Daoy (cell line): ENCODE measurements at places on chromosomes 7 and 10. TPM values are rescaled to one million over a fixed set of nuclear protein-coding genes. Genes with fewer than 3 reads are reported as not detected.
A peak's percentile ranks its signal among the peaks of the same experiment; 100 is the strongest.

DNA sequence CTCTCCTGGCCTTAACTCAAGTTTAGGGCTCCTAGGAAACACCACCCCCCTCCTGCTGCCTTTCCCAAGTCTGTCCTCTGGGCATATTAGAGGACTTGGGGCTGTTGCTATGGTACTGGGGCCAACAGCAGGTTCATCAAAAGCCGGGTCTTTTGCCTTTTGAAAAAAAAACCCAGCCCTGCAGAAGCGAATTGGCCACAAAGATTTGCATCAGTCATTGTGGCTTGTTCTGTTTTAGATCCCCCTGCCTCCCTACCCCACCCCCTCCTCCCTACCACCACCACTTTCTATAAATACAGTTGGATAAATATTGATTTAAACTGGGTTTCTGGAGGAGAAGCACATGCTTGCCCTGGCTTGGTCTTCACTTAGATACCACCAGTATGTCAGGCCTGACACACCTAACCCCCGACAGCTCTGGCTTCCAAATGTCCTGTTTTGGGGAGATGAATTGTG is 7.0 kb downstream of the MXI1 start:
- no peak for DNase-seq

- DNase-seq, result no peak
Measured at GRCh38 chr7:50628434-50629084, 63.4 kb upstream of the DDC start.

GRCh38 chr7:68623030-68623429 is 975.2 kb upstream of the AUTS2 start:
- no peak for DNase-seq

DNA sequence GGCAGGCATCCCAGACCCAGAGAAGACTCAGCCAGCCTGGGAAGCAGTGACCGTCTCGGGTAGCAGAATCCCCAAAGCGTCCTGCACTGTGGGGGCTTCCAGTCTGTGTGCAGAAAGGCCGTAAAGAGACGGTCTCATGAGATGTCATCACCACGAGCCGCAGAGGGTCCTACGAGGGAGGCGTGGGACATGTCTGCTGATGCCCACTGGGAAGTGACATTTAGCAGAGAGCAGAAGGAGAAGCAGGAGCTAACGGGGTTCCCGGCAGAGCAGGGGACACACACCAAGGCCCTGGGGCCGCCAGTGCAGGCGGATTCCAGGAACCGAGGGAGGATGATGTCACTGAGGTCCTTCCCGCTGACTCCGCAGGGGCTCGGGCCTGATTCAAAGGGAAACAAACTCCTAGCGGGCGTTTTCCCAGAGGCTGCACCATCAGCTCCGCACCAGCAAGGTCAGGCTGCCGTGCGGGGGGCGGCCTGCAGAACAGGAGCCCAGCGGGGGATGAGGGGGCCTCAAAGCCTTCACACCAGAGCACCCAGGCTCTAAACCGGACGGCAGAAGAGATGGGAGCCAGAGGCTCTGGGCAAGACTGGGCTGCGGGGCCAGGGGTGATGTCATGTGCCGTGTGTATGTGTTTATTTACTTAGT is 85.4 kb upstream of the PDGFA start:
- DNase-seq, result no peak

DNA sequence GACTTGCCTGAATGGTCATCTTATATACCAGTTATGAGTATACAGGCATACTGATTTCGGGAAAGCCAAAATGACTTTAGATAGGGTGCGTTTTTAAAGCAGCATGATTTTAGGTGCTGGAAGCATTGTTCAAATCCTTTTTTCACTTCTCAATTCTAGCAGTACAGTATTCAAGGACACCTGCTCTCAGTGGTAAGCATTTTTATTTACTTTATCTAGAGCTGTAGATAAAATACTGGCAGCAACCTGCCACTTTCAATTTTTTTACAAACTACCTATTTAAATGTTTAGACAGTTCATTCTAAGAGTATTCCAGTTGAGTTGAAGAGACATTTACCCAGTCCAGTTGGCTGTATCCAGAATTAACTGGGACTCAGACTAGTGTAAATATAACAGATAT is 33.6 kb downstream of the TMEM106B start:
- no peak for DNase-seq

Gene SUN3
- total RNA-seq, result not detected in 2 replicates

Gene KCNH2
- 0.80 and 1.3 TPM in 2 replicates for total RNA-seq

Gene PRSS37
- not detected in 2 replicates for total RNA-seq

GRCh38 chr7:104442481-104442880 is 114.1 kb downstream of the LHFPL3 start:
- no peak for DNase-seq

- DNase-seq, result no peak
Measured at GRCh38 chr7:36811807-36812206, 87.5 kb upstream of the AOAH start.

GRCh38 chr10:124644771-124645415 is 99.3 kb downstream of the FAM53B start:
- no peak for DNase-seq

- peak; percentile 17 for DNase-seq
Measured at GRCh38 chr10:62919776-62920175, 103.6 kb upstream of the EGR2 start.

DNA sequence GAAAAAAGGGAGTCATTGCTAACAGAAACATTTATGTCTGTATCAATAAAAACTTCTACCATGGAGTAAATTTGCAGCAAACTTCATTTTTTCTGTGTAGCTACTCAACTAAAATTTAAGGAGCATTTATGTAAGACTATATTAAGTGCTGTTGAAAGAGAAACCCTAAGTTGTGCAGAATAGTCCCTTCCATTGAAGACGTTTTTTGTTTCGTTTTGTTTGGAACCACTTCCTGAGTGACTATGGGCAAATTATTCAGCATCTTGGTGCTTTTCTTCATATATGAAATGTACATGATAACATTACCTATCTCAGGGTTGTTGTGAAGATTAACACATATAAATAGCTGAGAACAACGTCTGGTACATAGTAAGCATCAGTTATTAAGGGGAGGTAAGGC is 24.3 kb downstream of the SEM1 start:
- DNase-seq, result no peak

Gene CALHM1
- not detected in 2 replicates for total RNA-seq

GRCh38 chr10:17035446-17035845 is 94.2 kb downstream of the CUBN start:
- no peak for DNase-seq

Gene SLF2
- total RNA-seq, result 16.6 and 31.3 TPM in 2 replicates

- DNase-seq, result peak; percentile 50
Measured at GRCh38 chr7:34160261-34160752, 255.0 kb downstream of the BMPER start.

DNA sequence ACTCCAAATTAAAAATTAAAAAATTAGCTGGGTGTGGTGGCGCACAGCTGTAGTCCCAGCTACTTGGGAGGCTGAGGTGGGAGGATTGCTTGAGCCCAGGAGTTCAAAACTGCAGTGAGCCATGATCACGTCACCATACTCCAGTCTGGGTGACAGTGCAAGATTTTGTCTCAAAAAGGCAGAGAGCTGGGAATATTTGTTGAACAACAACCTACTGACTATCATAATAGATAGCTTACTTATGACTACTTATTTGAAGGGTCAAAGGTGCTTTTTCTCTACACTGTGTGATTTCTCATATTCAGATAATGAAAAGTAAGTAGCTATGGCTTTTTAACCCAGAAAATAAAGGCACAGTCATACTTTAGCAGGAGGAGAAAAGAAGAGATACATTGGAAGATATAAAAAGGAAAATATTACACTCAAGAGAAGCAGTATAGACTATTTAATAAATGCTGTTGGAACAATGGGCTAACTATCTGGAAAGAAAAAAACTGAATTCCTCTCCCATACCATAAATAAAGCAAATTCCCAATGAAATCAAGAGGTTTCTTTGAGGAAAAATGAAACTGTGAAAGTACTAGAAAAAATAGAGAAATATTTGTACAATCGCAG is 6.7 kb downstream of the GSDME start:
- no peak for DNase-seq

DNA sequence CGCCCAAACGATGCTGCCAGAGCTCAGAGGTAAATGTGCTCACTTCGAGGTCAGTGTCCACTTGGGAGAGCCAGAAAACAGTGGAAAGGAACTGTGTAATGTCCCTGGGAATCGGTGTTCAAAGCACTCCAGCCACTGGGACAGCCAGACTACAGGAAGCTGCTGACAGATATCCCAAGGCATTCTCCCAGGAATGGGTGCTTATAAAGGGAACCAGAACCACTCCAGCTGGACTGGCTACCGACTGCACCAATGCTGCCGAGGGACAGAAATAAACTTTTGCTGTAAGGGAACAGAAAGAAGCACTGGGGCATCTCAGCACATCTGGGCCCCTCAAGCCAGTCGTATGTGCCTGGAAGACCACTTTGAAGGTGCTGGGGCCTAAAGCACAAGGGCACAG is 76.7 kb downstream of the ATXN7L1 start:
- DNase-seq, result no peak

Gene GRID2IP
- 0.09 TPM in 1 of 2 replicates, not detected in the other for total RNA-seq

Gene NUDCD3
- 75.3 and 95.7 TPM in 2 replicates for total RNA-seq

DNA sequence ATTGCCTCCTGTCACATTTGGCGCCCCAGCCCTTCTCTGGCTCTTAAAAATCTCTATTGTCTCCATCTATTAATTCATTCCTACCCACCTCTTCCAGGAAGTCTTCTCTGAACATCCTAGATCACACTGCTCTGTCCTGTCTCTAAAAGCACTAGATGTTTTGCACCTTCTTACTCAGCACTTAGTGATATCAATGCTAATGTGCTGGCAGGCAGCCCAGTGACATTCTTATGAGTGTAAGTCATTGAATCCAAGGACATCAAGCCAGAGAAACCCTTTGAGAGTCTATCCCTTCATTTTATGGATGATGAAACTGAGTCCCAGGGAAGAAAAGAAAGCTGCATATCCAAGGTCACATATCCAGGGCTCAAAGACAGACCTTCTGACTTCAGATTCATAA is 48.3 kb upstream of the PAX2 start:
- peak; percentile 87 for DNase-seq

DNA sequence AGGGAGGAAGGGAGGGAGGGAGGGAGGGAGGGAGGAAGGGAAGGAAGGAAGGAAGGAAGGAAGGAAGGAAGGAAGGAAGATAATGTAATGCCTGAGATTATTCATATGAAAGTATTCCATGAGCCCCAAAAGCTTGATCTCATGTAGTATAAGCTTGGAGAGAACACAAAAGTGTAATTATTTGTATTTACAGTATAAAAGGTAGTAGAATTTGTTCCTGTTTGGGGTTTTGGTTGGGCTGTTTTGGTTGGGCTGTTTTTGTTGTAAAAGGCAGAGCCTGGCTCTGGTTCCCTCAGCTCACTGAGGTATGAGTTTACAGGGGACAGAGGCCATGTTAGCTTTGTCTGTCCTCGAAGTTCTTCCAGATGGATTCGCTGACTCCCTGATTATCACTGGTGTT is 45.3 kb upstream of the EBLN1 start:
- DNase-seq, result no peak

Gene PRLHR
- total RNA-seq, result not detected in 2 replicates

DNA sequence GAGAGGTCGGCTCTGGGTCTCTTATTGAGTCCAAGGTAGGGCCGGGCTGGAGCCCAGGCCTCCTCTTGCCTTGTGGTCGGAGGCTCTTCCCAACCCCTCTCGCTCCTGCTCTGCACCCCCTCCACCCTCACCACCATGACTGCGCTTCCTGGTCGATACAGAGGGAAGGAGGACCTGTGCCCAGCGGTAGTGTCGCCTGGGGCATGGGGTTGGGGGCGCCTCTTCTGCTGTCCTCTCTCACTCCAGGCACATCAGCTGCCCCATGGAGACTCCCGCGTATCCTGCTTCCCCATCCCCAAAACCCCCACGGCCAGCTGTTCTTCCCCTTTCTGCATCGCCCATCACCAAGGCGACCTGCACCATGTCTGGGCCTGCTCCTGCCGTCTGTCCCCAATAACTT is 44.4 kb downstream of the TMEM270 start:
- DNase-seq, result no peak

Gene H2BK1
- not detected in 2 replicates for total RNA-seq

Gene TMEM213
- total RNA-seq, result not detected in 2 replicates

GRCh38 chr7:135644729-135645128 is 17.6 kb upstream of the STMP1 start:
- no peak for DNase-seq

Gene PTPN20
- total RNA-seq, result not detected in 2 replicates

DNA sequence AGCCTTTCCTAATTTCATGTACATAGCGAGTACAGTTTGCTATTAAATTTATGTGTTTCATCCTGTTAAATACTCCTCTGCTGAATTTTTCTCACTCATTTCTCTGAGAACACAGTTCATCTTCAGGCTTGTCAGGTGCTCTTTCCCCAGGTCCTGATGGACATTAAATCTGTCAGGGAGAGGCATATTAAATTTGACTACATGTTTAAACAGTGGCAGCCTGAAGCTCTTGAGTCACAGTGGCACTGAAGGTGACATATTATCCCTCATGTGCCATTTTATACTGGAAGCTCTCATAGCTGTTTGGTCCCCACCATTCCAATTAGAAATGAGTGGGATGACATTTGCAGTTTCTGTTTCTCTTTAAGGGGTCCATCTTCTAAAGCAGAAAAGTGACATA is 1089.6 kb upstream of the SORCS1 start:
- DNase-seq, result no peak

Gene MYO1G
- total RNA-seq, result 0.06 and 0.34 TPM in 2 replicates

- no peak for DNase-seq
Measured at GRCh38 chr10:50613726-50614443, 9.9 kb downstream of the SGMS1 start.

Gene COL28A1
- not detected in 2 replicates for total RNA-seq

DNA sequence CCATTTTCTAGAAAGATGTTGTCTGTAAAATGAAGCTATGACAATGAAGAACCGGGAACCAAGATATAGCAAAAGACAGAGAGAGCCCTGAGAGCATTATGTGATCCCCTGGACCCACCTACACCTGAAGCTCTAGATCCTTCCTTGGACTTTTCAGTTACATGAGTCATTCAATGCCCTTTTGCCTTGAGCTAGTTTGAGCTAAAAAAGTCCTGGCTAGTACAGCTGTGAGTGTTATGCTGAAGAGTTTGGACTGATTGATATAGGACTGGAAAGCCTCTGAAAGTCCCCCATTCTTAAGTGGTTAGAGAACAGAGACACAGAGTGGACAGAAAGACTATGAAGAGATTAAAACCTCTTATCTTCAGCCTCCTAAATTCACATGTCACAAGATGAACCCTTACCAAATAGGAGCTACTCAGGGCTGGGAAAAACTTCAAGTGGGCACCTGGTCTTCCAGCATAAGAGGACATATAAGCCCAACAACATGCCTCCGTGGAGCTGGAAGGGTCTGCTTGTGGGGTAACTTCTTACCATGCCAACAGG is 386.8 kb upstream of the NFE2L3 start:
- DNase-seq, result no peak

Gene CALCR
- not detected in 2 replicates for total RNA-seq

Gene PROSER2
- total RNA-seq, result 22.4 and 35.7 TPM in 2 replicates
